Activated T-helper 1 cell treated with Interleukin-2 at 50 U/mL for 16 hours (primary cell): ENCODE measurements at places on chromosomes 5 and 9.

DNA sequence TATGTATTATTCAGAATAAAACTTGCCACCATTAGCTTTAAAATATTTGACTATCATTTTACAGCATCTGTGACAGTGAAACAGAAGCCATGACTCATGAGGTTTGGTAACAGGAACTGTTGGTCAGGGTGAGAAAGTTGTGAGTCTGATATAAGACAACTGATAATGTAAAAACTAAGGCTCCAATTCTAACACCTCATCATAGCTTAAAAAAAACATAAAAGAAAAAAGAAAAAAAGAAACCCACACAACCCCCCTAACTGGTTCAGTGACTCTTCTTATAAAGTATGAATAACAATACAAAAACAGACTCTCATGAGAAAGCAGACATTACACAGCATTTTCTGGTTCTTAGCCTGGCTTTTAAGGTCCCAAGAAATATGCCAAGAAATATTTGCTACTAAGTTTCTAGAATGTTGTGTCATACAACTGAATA lies 85.8 kb downstream of the MRPS27 start:
- DNase-seq, result no peak

GRCh38 chr5:109987970-109988369 lies 298.2 kb downstream of the MAN2A1 start:
- DNase-seq, result no peak

GRCh38 chr9:118522093-118523028 lies 818.2 kb downstream of the TLR4 start:
- DNase-seq, result no peak

GRCh38 chr9:129570450-129571297 lies 50.2 kb downstream of the C9orf50 start:
- DNase-seq, result no peak

DNA sequence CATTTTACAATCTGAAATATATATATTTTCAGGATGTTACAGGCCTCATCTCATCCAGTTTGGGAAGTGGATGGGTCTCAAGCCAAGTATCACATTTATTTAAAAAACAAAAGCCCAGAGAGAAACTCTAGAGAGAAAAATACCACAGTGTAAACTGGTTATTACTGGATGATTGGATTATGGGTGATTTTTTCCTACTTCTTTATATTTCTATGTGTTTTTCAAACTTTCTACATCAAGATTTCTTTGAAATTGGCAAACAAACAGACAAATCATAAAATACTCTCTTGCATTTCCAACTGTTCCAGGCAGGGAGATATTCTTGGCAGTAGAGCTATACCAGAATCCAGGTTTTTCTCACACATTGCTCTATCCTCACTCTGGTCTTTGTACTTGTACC lies 116.0 kb upstream of the SMIM23 start:
- DNase-seq, result no peak

DNA sequence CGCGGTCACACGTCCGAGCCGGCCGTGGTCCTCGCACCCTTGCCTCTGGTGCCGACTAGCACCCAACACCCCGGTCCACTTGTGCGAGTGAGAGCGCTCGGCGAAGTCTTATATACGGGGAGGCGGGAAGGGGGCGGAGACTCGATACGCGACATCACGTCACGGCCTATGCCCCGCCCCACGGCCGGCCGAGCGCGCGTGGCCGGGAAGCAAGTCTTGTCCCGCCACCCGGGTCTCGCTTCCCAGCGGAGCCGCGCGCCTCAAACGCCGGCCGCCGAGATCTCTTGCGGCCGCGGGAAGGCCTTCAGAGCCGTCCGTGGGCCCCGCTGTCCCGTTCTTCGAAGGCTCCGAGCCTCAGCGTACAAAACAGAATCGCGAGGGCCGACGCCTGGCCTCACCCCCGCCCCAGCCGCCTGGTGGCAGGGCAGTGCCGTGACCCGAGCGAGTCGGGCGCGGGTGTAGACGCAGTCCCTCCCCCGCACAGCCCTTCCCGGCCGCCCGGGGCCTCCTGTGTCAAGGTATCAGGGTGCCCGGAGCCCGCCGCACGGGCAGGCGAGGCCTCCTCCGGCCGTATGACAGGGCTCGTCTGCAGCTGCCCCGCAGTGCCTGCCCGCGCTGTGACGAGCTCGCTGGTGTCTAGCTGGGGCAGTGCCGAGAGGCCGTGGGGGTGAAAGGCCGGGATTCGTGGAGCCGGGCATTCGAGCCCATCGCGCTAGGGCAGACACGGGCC lies at the start of gene PLK2:
TSS of gene PLK2 (minus strand) at position 85 of the 730 bp plus-strand sequence. CDS start 127 bp downstream, outside the sequence.
- peak; percentile 86 for DNase-seq

- DNase-seq, result no peak
Observed at GRCh38 chr9:26537211-26537610, 355.4 kb downstream of the CAAP1 start.

DNA sequence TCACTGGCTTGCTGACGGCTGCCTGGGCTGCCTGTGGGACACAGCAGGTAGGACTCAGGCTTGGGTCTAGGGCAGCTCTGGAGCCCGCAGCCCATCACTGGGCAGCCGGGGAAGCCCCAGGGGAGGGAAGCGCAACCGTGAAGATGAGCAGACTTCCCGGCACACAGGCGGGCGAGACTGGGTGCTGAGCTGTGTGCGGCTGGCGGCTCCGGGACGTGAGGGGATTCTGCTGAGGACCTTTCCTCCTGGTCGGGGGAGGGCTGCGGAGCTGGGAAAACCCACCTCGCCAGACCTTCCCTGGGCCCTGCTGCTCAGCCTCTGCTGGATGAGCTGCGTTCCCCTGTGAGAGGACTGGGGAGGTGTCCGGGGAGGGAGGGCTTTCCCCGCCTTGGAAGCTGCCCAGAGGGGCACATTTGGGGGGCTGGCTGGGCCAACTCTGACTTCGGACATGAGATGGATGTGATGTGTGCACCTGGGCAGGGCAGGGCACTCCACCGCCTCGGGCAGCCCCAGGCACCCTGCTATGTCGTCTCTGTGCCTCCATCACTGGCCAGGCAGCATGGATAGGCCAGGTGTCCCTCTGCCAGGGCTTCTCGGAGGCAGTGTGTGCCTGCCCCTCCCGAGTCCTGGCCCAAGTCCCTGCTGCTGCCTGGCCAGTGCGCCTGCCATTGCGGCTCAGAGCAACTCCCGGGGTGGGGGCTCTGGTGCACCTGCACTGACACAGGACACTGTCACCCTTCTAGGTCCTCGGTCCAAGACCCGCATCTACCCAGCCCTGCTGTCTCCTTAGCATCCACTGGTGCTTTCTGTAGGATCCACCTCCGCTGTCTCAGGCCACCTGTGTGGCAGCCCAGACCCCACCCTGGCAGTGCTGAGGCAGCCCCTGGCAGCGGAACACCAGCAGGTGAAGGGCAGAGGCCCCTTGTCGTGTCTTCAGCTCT lies 66.4 kb downstream of the COL5A1 start:
- DNase-seq, result no peak

DNA sequence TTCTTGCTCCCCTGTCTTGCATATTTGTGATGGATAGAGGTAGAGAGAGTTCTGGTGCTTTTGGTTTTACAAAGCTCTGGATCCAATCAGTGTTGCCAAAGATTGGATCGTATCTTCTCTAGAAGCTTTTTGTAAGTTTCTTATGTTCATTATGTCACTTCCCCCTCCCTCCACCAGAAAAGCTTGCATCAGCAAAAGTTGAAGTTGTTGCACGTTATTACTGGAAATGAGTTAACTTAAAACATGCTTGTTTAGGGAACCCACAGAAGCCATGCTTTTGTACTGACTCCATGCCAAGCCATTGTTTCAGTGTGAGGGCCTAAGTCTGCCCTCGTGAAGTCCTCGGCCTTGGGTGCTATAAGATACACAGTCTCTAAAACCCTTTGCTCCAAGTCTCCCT lies 186.5 kb downstream of the ERCC6L2 start:
- DNase-seq, result no peak

DNA sequence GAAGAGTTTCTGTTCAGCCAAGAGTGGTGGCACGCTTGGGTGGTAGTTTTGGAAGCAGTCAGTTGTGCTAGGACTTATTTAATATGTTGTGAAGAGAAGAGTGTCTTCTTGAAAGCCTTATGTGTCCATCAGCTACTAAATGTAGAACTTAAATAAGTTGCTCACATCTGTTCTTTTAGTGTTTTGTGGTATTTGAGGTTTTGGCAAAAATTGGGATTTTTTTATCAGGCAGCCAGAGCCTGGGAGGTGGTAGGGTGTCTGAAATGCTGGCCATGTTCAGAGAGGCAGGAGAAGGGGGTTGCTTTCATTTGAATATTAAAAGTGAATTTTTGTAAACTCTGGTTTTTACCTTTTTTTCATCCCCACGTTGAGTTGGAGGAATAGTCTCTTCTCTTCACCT lies 24.2 kb upstream of the ZBTB34 start:
- DNase-seq, result no peak

DNA sequence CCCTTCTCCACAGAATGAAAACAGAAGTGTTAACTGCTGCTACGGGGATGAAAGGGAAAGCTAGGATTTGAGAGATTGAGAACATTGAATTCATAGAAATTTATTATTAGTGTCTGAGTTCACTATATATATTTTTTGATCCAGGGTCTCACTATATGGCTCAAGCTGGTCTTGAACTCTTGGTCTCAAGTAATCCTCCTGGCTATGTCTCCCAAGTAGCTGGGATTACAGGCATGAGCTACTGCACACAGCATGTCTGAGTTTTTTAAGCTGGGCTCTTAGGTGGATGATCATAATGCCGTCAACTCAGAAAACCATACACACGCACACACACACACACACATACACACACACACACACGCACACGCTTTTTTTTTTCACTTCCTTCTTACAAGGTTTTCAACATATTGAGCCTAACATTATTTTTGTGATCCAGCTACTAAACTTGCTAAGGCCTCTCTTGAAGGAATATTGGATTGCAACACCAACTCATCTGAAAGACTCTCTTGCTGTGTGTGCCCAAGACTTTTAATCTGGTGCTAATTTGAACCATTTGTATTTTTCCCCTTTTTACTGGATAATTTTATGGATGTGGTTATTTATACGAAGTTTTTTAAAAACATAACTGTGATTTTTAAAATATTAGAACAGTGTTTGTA lies 1045.4 kb downstream of the DTWD2 start:
- DNase-seq, result no peak

- no peak for DNase-seq
Observed at GRCh38 chr5:43389679-43390329, 22.4 kb downstream of the CCL28 start.

- DNase-seq, result no peak
Observed at GRCh38 chr5:173472164-173472563, 143.9 kb upstream of the STC2 start.

DNA sequence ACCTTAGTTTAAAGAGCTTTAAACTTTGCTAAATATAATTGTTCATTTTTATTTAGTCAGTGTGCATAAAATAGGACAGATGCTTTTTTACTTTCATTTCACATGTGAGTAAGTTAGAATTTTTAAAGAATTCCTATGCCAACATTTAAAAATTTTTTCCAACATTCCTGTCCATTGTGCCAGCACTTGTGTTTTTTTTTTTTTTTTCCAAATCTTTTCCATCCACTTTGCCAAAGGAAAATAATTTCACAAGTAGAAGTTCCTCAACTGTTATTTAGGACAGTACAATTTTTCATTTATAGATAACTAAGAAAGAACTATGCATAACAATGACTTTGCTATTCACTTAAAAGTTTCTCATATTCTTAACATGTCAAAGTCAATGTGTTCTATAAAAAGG lies 189.5 kb downstream of the ADAMTS6 start:
- DNase-seq, result no peak

GRCh38 chr5:132385326-132386105 lies 16.0 kb downstream of the SLC22A5 start:
- peak; percentile 36 for DNase-seq

- no peak for DNase-seq
Observed at GRCh38 chr5:178940569-178941360, at the start of gene ZNF454. ZNF454 (plus strand) TSS chr5:178941198; CDS start chr5:178942792, 1,594 bp downstream.

GRCh38 chr9:14957109-14957508 lies 46.9 kb upstream of the FREM1 start:
- no peak for DNase-seq

GRCh38 chr9:112520656-112521055 lies 34.0 kb downstream of the KIAA1958 start:
- no peak for DNase-seq

DNA sequence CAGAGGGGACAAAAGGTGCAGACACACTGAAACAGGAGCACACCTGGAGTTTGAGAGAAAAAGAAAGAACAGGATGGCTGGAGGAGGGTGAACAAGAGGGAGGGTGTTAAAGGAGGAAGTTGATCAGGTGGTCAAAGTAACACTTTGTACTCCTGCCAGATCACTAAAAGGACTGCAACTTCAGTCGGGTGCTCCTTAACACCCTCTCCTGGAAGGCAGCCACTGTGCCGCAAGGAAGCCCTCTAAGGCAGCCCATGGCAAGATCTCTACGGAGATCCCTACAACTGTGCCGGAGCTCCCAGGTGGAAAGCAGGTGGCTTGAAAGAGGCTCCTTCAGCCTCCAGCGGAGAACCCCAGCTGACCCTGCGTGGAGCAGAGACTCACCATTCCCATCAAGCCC lies 124.4 kb upstream of the MSX2 start:
- DNase-seq, result no peak

- no peak for DNase-seq
Observed at GRCh38 chr5:5751987-5752386, 329.5 kb downstream of the ICE1 start.

- no peak for DNase-seq
Observed at GRCh38 chr9:131266266-131267229, 9.8 kb downstream of the FAM78A start.

GRCh38 chr5:151970885-151971284 lies 46.2 kb upstream of the GLRA1 start:
- DNase-seq, result no peak

DNA sequence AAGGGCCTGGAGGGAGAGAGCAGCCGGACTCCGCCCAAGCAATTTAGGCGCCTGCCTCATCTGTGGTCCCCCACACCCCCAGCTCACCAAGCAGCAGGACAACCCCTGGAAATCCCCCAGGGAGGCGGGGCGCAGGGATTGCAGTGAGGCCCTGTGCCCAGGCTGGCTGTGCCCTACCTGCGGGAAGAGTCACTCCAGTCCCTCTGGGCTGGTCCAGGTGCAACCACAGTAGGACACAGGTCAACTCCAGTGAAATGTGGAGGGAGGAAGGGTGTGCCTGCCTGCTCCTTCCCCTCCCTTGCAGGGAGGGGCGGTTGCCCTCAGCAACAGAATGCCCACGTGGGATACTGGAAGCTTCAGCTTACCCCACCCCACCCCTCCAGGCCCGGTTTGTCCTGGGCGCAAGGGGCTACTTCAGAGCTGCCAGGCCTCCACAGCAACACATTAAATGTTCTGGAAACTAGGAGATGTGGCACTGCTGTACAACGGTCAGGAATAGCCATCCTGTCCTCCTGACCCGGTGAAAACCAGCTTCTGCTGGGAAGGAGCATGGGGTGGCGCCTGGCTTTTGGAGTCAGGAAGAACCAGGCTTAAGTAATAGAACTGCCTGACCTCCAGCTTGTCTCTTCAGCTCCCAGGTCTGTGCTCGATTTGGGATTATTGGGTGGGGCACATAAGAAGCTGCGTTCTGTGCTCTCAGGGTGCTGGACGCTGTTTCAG lies 22.5 kb downstream of the ABO start:
- no peak for DNase-seq
